ENCODE measurements at places on chromosomes 16 and 17.

GRCh38 chr16:84930298-84931106 lies 80.8 kb downstream of the ZDHHC7 start:
- no peak for DNase-seq

DNA sequence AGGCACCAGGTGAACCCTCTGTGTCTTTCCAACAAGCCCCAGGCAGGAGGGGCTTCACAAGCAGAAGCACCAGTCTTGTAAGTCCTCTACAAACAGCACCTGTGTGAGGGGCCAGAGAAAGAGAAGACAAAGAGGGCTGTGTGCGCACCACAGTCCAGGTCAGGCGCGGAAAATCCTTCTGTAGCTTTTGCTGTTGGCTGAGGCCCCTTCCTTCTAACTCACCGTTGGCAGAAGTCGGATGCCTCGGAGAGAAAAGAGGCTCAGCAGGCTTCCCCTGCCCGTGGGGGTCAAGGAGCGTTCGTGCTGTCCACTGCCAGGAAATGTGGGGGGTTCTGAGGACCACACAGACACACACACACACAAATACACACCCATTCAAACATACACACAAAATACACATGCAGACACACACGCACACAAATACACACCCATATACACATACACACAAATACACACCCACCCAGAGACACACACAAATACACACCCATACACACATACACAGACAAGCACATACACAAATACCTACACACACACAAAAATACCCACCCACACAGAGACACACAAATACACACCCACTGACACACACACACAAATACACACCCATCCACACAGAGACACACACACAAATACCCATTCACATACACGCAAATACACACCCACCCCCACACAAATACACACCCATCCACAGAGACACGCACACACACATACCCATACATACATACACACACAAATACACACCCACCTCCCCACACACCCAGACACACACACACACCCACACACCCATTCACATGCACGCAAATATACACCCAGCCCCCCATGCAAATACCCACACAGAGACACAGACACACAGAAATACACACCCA lies 6.8 kb downstream of the ZG16B start:
- DNase-seq, result no peak

GRCh38 chr17:50055426-50056216 lies at the start of gene ITGA3:
ITGA3 (plus strand) TSS chr17:50056110; CDS start chr17:50056440, 330 bp downstream.
- DNase-seq, result peak; percentile 79

DNA sequence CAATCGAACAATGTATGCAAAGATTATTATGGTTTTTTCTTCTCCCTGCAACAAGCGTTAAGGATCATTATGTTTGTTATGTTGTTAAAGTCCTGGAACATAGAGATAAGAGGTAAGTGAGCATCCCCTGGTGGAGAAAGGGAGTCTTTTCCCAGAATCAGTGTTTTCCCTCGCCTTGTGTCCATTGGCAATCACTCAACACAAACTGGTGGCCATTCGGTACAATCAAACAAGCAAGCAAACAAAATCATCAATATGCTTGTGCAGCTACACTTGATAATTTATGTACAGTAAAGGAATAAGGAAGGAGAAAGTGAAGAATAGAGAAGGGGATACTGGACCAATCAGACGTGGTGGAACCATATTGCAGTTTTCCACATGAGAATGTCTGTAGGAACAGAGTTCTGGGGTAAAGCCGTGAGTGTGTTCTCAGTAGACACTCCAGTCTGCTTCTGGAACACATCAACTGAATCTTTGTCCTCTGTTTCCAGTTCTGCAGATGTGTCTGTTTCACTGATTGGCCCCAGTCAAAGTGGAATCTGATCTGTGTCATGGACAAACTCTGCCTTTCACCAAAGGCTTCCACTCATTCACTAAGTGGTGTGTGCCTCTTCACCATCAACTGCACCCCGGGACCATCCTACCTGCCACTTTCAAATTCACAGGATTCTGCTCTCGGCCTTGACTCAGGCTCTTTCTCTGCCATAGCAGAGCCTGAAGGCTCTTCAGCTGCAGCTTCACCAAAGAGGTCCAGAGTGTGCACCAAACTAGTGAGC lies 169.5 kb downstream of the AHSP start:
- no peak for DNase-seq

DNA sequence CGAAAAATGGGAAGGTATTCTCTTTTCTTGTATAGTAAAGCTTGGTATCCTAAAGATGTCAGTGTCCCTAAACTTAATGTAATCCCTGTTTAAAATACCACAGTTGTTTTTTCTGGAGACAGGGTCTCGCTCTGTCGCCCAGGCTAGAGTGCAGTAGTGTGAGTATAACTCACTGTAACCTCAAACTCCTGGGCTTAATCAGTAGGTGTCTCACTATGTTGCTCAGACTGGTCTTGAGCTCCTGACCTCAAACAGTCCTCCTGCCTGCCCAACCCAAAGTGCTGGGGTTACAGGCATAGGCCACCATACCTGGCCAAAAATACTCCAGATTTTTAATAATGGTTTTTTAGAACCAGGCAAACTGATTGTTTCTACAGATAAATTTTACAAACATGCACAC lies 8.2 kb downstream of the DCAF7 start:
- no peak for DNase-seq

- no peak for DNase-seq
Measured at GRCh38 chr17:4845118-4845517, 12.0 kb downstream of the MINK1 start.

GRCh38 chr17:72618001-72618509 lies 474.4 kb downstream of the SLC39A11 start:
- no peak for DNase-seq

- no peak for DNase-seq
Measured at GRCh38 chr17:56630202-56630601, 36.7 kb downstream of the NOG start.

DNA sequence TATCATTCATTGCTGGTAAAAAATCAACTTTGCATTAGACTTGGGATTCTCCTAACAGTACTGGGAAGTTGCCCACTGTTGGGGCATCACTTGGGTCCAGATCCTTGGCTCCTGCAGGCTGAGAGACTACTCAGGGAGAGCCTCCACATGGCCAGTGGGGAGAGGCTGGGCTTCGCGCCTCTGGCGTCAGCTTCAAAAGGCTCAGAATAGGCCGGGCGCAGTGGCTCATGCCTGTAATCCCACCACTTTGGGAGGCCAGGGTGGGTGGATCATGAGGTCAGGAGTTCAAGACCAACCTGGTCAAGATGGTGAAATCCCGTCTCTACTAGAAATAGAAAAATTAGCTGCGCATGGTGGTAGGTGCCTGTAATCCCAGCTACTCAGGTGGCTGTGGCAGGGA lies 3.4 kb upstream of the CSHL1 start:
- DNase-seq, result no peak

DNA sequence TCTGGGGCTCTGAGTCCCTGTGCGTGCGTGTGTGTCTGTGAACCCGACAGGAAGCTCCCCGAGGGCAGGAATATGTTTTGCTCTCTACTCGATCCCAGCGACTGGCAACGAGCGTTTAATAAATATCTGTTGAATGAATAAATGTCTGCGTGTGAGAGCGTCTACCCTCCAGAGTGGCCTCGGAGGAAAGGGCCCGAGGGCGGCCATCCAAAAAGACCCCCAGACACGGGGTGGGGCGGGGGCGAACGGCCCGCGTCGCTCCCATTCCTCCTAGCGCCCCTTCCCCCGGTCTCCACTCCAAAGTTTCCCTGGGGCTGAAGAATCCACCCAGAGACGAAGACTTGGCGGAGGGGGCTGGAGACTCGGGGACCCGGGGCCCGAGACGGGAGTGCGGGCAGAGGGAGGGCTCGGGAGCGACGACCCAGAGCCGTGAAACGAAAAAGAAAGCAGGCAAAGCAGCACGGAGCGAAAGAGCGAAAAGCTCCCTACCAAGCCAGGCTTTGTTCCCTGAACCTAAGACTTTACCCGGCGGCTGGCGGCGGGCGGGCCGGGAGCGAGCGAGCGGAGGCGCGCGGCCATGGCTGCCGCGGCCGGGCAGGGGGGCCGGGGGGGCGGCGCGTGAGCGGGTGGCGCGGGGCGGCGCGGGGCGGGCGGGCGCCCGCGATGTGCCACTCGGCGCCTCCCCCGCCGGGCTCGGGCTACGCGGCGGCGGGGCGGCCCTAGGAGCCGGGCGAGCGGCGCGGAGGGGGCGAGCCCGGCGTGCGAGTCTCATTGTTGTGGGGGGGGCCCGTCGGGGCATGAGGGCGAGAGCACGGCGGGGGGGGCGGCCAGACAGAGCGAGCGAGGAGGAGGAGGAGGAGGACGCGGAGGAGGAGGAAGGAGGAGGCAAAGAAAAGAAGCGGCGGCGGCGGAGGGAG lies at the start of gene MLLT6:
Gene MLLT6 (plus strand): TSS at position 668 of the 917 bp plus-strand sequence. CDS start 360 bp downstream, outside the sequence.
- DNase-seq, result peak; percentile 86

DNA sequence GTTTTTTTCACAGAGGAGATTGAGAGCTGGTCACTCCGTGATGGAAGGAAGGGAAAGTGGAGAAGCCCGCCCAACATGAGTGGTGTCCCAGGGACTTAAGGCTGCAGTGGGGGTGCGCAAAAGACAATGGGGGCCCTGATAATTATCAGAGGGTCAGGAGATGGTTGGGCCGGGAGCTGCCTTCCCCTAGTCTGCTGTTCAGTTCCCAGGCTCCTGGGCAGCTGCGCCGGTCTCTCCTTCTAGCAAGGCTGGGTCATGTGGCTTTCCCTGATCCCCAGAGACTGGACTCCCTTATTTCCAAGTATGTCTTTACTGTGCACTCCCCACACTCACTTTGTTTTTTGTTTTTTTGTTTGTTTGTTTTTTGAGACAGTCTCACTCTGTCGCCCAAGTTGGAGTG lies 16.2 kb downstream of the CYGB start:
- no peak for DNase-seq

DNA sequence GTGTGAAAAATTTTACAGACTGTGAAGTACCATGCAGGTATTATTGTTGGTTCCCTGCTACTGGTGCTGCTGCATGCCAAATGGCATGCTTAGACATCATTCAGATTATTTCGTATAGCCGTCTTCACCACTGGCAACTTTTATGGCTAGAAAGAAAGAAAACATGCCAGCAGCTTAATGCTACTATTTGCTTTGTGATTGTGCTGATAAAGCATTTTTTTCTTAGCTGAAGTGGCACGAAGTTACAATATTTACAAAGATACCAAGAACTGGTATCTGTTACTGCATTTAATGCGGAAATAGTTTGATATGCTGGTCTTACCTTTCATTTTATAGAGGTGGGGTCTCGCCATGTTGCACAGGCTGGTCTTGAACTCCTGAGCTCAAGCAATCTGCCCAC lies 8.2 kb downstream of the ZNHIT3 start:
- DNase-seq, result no peak

- no peak for DNase-seq
Measured at GRCh38 chr16:89921702-89922476, 1.3 kb upstream of the TUBB3 start.

DNA sequence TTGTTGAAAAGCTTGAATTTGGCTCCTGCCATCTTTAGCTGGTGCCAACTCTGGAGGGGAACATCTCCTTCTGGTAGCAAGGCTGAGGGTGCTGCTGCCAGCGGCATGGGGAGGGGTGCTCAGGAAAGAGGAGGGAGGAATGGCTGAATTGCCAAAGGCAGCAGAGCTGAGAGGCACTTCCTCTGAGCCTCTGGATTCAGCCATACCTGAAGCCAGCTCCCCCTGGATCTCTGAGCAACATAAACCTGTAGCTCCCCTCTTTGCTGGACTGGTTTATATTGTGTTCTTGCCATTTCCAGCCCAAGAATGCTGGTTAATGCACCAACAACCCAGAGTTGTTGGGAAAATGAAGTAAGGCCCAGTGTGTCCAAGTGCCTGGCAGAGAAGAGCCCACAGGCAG lies 7.4 kb downstream of the MEFV start:
- no peak for DNase-seq

DNA sequence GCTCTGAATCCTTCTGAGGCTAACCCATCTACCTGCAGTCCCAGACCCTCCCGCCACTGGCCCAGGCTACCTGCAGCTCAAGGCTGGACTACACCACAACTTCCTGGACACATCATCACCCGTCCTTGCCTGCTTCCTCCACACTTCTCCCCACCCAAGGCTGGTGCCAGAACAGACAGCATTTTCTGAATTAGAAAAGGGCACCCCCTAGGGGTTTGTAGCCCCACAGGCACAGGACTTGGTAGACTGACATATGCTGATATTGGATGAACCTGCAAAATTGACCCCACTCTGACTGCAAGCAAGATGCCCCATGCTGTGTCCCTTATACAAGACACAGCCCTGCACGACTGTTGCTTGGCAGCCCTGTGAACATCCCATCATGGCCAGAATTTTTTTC lies 271.5 kb upstream of the C16orf82 start:
- peak; percentile 58 for DNase-seq

DNA sequence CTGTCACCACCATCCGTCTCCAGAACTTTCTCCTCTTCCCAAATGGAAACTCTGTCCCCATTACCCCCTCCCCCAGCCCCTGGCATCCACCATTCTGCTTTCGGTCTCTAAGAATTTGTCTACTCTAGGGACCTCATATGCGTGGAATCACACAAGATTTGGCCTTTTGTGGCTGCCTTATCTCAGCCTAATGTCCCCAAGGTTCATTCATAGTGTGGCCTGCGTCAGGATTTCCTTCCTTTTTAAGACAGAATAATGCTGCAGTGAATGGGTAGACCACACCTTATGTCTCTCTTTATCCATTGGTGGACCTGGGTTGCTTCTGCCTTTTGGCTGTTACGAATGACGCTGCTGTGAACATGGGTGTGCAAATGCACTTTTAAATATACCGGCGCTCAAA lies 139.7 kb upstream of the PLCG2 start:
- no peak for DNase-seq

DNA sequence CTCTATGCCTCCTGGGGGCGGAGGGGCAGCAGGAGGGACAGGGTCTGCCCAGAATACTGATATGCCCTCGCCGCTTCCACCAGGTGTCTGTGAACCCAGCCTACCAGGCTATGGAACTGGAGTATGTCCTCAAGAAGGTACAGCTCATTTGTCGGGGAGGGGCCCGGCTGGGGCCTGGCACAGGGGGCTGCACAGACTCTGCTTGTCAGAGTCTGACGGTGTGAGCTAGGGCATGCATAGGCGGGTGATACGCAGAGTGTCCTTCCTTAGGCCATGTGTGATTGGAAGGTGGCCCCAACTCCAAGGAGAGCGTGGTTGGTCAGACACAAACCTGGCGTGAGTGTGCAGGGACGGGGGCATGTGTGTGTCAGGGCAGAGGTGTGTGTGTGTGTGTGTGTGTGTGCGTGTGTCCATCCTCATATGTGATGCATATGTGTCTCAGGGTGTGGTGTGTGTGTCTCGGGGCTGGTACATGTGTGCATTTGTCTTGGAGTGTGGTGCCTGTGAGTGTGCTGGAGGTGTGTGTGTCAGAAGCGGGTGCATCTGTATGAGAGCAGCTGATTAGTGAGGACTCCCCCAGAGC lies 7.0 kb downstream of the CHAD start:
- no peak for DNase-seq

DNA sequence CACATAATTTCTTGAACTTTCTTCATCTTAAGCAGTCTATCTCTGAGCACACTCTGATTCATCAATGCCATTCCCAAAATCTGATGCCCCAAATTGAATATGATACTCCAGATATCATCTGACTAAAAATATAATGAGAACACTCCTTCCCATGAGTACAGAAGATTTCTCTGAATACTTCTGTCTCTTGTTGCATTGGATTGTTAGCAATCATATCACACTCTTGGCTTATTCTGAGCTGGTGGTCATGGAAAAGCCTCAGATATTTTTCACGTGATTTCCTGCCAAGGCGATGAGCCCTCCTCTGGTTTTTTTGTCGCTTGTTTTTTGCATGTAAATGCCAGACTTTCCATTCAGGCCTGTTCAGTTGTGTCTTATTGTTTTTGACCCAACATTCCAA lies 87.2 kb downstream of the NOG start:
- DNase-seq, result no peak
